OCI-LY7 (cell line): ENCODE measurements at places on chromosomes 1 and 21. TPM values are rescaled to one million over a fixed set of nuclear protein-coding genes. Genes with fewer than 3 reads are reported as not detected.
A peak's percentile ranks its signal among the peaks of the same experiment; 100 is the strongest.

GIPC2 gene
- not detected in 2 replicates for total RNA-seq

TPTE gene
- total RNA-seq: not detected in 2 replicates

ASPM gene
- 76.8 and 93.9 TPM in 2 replicates for total RNA-seq

HSD11B1 gene
- not detected in 2 replicates for total RNA-seq

APCS gene
- total RNA-seq: not detected in 2 replicates

S100A7A gene
- total RNA-seq: not detected in 2 replicates

POGK gene
- 37.4 and 41.9 TPM in 2 replicates for total RNA-seq

DNA sequence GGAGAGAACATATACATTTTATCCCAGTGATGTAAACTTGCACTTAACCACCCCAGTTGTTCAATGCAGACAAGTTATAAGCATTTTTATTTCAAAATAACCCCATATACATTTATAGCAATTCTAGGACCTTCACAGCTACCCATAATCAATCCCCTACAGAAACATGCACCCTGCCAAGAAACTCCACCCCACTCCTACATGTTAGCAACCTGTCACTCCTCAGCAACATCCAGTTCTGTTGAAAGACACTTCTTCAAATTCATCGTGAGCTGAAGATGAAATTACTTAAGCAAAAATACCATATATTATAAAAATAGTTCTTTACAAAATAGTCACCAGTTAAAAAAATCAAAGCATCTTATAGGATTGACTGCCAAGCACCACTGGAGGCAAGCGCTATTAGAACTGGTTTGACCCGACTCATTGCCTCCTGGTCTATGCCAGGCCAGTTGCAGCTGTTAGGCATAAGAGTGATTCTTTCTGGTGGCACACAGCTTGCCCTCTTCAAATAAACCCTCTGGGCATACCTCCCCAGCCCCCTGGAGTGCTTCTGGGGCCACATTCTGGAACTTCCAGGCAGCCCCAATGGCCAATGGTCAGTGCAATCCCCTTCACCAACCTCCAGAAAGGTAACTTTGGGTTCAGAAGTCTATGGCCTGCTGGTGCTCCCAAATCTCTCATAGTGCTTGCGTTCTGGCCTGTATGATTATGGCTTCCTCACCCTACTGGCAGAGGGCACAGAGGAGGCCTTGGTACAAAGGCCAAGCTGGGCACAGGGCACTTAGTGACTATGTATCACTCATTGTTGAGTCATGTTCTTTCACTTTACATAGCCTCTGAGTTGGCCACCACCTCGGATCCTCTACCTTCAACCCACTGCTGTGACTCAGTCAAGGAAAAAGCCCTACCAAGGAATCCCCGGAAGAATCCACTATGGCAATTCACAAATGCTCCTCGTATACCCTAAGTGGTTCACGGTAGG lies 72.2 kb upstream of the RALGPS2 start:
- DNase-seq: no peak

DNA sequence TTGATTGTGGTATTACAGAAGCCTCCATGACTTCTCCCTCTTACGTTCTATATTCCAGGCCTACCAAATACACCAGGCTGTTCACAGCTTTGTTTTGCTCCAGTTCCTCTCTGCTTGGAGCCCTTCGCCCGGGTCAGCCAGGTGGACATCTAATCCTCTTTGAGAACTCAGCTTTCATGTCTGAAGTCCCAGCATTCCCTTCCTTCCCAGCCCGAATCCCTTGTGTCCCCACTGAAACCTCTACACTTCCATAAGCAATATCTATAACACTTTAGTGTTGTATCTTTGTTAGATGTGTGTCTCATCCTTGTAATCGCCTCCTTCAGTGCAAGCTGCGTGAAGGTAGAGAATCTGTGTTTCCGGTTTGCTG lies 1.9 kb downstream of the RNF11 start:
- DNase-seq: no peak

GRCh38 chr1:188056011-188056410 lies 1227.3 kb downstream of the PLA2G4A start:
- DNase-seq: no peak

DNA sequence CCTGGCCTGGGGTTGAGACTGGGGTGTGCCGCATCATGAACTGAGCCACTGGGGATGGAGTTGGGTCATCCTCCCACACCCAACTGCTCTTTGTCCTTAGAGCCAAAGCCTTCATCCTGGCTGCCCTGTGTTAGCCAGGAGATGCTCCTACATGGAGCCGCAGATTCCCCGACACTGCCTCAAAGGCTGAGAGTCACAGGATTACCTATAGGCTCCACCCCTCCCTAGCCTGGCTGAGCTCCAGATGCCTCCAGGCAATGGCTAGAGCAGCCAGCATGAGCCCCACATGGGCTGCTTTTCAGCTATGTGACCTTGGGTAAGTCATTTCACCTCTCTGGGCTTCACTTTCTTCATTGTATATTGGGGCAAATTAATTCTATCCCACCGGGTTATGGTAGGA lies 119.9 kb upstream of the POU3F1 start:
- no peak for DNase-seq

- DNase-seq: no peak
These were observed 1.3 kb downstream of the CRTC2 start for GRCh38 chr1:153956997-153957715.

- peak; percentile 82 for DNase-seq
These were observed 29.9 kb upstream of the IGSF21 start for GRCh38 chr1:18077657-18078215.

- DNase-seq: peak; percentile 48
These were observed at the start of gene FHAD1 for GRCh38 chr1:15246960-15247614. Gene FHAD1, plus strand, starts transcription at chr1:15247223. Its CDS starts 4,562 bp downstream, at chr1:15251785.

GRCh38 chr1:117070124-117070523 lies 10.0 kb downstream of the TTF2 start:
- DNase-seq: no peak

GRCh38 chr1:117562581-117563491 lies 43.0 kb upstream of the TENT5C start:
- DNase-seq: no peak

- DNase-seq: no peak
These were observed 264.7 kb downstream of the PBX1 start for GRCh38 chr1:164823486-164824279.

- DNase-seq: no peak
These were observed 277.6 kb downstream of the TM2D1 start for GRCh38 chr1:61447106-61447967.

DNA sequence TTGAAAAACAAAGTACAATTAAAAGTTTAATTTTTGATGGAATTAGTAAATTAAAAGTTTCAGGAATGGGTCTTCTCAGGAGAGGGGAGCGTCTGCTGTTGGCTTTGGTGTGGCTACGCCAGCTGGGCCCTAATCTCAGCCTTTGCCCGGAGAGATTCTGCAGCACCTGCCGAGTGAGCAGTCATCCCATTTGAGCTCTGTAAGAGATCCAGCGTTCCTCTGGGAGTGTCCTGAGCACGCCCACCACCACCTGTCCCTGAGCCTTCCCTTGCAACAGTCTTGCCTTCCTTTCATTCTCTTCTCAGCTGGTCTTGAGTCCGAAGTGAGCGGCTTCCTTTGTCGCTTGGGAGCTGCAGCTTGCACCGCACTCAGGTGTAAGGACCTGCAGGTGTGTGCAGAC lies 263.1 kb downstream of the CAMTA1 start:
- no peak for DNase-seq

DNA sequence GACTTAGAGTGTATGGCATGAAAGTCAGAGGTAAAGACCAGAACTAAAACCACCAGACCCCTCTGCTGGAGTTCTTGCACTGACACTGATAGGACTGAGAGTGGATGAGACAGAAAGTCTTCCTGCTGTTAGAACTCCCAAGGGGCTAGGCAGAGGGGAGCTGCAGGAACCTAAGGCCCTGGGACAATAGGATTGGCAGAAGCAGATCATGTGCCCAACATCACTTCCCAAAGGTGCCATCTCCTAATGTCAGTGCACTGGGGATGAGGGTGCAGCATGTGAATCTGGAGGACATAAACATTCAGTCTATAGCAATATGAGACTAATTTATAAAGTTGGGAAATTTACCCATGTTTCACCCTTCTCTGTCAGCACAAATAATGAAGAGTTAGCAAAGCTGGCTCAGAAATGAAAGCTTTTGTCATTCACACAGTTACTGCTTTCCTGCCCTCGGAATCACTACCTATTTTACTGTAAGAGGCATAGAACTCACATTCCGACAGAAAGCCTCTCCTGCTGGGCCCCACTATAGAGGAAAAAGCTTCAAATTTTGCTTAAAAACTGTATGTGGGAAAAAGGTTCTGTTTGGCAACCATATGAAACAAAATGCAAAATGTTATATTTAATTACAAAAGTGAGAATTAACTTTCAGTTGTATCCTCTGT lies 49.9 kb upstream of the SSX2IP start:
- DNase-seq: no peak

- peak; percentile 97 for DNase-seq
These were observed at the start of gene ARHGAP30 for GRCh38 chr1:161069731-161070270. Gene ARHGAP30, minus strand, starts transcription at chr1:161069891. Its CDS starts 267 bp downstream, at chr1:161069624.

DNA sequence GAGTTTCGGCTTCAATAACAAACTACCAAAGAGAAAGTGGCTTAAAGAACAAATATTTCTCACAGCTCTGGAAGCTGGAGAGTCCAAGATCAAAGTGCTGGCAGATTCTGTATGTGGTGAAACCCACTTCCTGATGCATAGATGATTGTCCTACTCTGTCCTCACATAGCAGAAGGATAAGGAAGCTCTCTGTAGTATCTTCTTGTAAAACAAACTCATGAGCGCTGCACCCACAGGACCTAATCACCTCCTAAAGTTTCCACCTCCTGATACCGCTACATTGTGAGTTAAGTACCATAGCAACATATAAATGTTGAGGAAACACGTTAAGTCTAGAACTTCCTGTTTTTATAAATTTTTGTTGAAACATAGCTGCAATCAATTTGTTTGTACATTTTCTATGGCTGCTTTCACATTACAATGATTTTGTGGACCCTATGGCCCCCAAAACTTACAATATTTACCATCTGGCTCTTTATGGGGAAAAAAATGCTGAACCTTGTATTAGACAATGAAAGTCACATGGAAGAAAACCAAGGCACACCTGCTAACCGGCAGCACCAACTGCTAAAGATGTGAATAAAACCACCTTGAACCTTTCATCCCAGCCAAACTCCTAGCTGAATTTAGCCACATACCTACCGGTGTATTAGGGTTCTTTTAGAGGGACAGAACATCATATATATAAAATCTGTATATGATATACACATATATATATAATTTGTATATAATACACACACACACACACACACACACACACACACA lies 1423.4 kb downstream of the NCAM2 start:
- no peak for DNase-seq
